Stimulated activated CD4-positive, alpha-beta T cell treated with anti-CD3 and anti-CD28 coated beads, Interleukin-1b, Interleukin-23, amount 100 ng/mL, for 24 hours (primary cell): ENCODE measurements at places on chromosomes 2 and 18.

DNA sequence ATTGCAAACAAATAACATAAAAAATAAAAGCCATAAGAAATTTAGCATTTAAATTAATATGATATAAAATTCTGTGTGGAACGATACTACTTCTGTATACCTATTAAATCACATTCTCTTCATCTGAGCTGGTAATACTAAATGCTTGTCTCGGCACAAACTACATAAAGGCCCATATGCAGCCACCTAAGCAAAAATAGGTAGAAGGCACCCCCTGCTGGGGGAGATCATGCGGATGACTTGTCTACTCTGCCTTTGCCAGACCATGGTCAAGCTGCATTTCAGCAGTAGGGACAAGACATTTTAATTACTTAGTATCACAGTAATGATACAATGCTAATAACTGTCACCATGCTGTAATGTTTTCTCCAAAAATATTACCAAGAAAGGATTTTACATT is 108.0 kb downstream of the CDH19 start:
- DNase-seq: no peak

DNA sequence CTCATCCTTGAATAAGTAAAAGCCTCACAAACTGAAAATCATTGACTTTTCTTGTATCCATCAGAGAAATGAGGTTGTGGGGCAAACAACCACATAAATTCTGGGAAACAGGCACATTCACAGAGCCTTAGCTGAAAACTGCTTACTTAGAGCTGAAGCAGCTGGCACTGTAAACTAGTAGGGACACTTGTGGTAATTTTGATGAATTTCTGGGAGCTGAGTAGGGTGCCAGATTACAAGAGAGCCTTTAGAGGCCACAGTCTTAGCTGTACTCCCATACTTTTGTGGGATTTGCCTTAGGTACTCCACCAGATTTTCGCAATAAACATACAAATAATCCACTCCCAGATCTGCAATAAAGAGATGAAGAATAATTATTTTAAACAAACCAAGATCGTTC is 315.2 kb downstream of the TMX3 start:
- no peak for DNase-seq

DNA sequence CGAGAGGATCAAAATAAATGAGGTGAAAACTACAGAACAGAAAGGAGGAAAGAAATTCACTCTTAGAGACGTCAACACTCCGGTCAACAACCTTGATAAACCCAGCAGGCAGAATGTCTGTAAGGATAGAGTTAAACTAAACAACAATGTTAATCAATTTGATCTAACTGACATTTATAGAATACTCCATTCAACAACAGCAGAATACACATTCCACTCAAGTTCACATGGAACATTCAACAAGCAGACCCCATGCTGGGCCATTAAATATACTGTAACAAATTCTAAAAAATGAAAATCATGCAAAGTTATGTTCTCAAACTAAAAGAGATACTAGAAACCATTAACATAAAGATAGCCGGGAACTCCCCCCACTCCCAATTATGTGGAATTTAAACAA is 41.8 kb downstream of the FAM210A start:
- no peak for DNase-seq

GRCh38 chr2:112310906-112311305 is 35.5 kb downstream of the ZC3H6 start:
- DNase-seq: no peak

GRCh38 chr2:136107051-136108033 is 10.6 kb downstream of the CXCR4 start:
- DNase-seq: no peak

DNA sequence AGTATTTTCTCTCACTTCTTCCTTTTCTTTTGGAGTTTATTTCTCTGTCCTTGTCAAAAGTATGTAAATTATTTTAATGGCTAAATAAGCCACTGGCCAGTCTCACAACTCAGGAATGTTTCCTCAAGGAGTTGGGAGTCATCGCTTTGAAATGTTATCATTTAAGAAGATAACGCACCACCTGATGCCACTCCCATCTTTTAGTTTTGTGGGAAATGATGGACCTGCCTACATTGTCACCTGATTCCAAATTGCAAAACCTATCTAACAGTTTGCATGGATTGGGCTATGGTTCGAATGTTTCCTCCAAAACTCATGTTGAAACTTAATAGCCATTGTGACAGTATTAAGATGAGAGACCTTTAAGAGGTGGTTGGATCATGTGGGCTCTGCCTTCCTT is 32.4 kb upstream of the PPM1B start:
- no peak for DNase-seq

DNA sequence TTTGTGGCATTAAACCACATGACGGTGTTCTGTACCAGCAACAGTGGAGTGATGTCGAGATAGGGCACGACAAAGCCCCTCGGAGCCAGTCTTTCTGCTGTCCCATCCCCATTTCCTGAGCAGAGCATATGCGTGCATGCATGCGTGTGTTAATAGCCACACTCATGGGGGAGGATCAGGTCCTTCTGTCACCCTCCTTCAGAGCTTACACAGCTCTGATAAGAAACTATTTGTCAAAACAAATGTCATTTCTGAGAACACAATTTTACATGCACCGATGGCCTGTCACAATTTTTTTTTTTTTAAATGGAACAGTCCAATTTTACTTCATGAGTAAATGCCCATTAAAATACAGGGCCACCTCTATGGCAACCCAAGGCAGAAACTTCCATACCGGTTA is 95.9 kb upstream of the ZBTB14 start:
- no peak for DNase-seq

DNA sequence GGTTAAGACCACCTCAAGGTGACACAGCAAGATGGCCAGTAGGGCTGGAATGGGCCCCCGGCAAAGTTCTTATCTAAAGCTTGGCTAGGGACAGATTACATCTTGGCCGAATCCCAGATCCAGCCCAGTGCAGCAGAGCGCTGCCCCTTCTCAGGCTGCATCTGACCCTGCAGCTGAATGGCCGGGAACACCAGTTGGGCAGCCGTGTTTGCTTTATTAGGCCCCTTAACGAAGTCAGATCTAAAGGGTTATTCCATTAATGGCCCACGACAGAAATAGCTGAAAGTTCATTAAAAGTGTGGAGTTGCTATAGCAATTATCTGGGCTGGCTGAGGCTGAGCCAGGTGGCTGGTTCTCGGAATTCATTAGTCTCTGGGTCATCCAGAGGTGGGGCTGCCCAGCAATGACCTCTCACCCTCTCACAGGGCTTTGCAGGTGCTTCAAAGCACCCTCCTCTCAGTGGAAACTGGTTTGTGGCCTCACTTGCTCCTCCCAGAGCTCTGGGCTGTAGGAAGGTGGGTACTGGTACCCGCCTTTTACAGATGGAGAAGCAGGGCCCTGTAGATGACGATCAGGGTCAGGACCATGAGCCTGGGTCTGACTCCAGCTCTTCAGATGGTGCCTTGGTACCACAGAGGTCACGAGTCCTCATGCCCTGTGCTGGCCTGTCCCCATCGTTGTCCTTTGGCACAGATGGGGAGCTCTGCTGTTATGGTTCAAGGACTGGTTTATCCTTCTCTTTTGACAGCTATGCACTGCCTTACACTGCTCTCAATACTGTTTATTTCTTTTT is 68.8 kb downstream of the EMX1 start:
- DNase-seq: no peak

GRCh38 chr2:229520691-229521096 is 193.7 kb downstream of the DNER start:
- DNase-seq: no peak

GRCh38 chr2:114040826-114041225 is 150.9 kb downstream of the ACTR3 start:
- DNase-seq: no peak

- DNase-seq: no peak
Observed at GRCh38 chr2:120026890-120027289, 14.0 kb downstream of the EPB41L5 start.

- DNase-seq: no peak
Observed at GRCh38 chr18:72843743-72844142, 24.0 kb downstream of the NETO1 start.

DNA sequence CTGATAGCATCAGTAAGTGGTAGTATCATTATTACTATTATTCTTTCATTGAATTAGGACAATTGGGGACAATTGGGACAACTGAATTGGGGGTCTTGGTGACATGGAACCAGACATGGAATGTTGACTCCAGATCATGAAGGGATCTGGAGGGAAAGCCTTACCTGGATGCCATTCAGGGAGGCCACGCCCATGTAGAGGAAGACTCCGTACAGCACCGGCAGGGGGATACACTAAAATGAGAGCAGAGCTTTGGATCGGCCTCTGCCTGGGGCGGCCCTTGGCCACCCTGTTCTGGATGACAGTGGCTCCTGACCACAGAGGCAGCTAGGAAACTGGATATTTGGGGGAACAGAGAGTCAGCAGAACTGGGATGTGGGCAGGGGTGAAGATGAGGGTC is 29.2 kb downstream of the MTHFD2 start:
- no peak for DNase-seq

DNA sequence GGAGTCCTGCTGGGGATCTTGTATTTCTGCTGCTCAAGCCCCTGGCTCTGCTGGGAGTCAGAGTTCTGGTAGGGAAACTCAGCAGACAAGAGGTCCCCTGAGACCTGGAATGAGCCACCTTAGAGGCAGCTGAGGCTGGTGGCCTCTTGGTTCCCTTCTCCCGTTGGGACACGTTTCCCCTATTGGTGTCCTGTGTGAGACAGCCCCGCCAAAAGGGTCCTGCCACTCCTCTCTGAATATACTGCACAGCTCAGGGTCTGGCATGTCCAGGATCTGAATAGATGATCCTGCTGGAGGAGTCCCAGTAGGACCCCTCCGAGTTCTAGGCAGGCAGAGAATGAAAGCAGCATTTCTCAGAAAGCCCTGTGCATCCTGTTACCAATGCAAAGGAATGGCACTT is 2.0 kb upstream of the RALB start:
- DNase-seq: no peak

GRCh38 chr18:61047794-61048193 is 285.4 kb upstream of the CDH20 start:
- DNase-seq: no peak

- DNase-seq: no peak
Observed at GRCh38 chr2:44599130-44599529, 237.4 kb downstream of the CAMKMT start.
